GM04504 (cell line): ENCODE measurements at places on chromosomes 12 and 14.
A peak's percentile ranks its signal among the peaks of the same experiment; 100 is the strongest.

- DNase-seq: no peak
Measured at GRCh38 chr12:22321018-22321605, 13.4 kb downstream of the ST8SIA1 start.

GRCh38 chr14:23555882-23556699 is at the start of gene THTPA:
Gene THTPA (plus strand): TSS chr14:23556271. CDS start chr14:23556758, 487 bp downstream.
- DNase-seq: peak; percentile 81

GRCh38 chr14:51188566-51189185 is 51.4 kb upstream of the TMX1 start:
- DNase-seq: peak; percentile 13

GRCh38 chr12:29039013-29039412 is 110.1 kb upstream of the FAR2 start:
- peak; percentile 90 for DNase-seq

- no peak for DNase-seq
Measured at GRCh38 chr12:84408936-84409335, 503.7 kb downstream of the SLC6A15 start.

DNA sequence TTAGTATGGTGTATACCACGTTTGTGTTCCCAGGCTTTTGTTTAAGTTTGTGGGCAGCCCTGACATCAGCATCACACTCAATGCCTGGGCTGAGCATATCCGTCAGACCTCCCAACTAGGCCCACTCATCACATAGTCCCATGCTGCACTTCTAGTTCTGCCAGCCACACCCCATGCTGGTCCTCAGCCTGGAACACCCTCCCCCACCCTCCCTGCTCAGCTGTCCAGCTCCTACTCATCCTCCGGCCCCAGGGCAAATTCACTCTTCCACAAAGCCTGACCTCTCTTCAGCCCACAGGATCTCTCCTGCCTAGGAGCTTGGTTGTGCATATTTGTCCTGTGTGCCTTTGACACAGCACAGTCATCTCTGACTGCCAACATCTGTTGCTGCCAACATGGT is 3.9 kb upstream of the ENDOU start:
- no peak for DNase-seq

- DNase-seq: peak; percentile 65
Measured at GRCh38 chr12:114163771-114164170, 197.6 kb upstream of the RBM19 start.

DNA sequence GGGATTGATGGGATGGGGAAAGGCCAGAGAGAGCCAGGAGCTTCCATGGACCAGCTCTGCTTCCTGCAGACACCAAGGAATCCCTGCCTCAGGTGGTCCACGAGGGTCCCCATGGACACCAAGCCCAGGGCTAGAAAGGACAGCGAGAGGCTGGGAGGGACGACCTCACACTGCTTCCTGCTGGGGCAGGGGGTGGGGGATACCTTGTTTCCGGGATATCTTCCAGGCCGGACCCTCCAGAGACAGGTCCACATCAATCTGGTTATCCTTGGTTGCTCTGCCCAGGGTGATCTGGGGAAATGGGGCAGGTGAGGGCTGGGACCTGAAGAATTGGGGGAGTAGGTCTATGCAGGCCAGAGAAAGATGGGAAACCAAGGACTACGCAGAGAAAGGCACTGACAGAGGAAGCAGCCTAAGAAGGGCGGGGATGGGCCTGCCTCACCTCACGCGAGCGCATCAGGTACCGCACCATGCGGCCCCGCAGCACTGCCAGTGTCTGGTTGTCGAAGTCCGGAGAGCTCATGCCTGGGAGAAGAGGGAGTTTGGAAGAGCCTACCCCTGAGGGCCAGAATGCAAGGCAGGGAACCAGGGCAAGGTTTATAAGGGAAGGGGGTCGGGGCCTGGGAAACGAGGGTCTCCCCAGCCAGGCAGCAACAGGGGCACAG is 8.8 kb downstream of the MCRS1 start:
- no peak for DNase-seq

- no peak for DNase-seq
Measured at GRCh38 chr12:118986050-118986449, 4.7 kb downstream of the SRRM4 start.

DNA sequence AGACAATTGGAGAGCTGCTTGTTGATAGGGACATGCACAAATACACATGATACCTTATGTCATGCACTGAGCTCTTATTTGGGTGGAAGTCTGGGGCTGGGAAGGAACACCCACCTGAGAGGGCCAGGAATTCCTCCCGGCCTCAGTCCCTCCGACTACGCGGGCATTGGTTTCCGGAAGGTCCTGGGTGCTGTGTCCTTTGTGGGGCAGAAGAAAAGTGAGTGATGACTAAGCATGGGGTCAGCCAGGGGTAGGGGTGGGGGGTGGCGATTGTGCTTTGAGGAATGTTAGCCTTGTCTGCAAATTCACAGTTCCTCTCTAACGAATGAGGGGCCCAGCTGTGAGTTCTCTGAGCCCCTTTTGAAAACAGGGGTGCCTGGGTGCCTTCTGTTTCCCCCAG is 798 bp downstream of the CELA1 start:
- DNase-seq: no peak

GRCh38 chr14:95835121-95835730 is 41.4 kb upstream of the TUNAR start:
- no peak for DNase-seq

DNA sequence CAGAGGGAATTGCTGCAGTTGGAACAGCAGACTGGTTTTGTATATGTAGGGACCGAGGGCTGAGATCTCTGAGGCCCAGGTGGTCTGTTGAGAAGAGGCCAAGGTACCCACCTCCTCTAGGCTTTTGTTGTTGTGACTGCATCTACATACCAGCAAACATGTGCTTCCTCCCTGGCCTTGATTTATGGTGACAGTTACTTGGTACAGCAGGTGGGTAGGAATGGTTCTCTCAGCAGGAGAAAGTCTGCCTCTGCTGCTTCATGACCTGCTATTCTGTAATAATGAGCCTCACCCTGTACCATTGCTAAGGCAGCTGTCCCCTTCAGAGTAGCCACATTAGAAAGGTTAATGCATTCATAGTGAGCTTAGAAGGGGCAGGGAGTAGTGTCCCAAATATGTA is 196.7 kb upstream of the PELI2 start:
- no peak for DNase-seq
